ENCODE measurements at places on chromosomes 13 and 19.

GRCh38 chr19:45629704-45630103, 9.5 kb downstream of the EML2 start:
- no peak for DNase-seq

- DNase-seq: no peak
Observed at GRCh38 chr13:41502673-41503072, 45.3 kb downstream of the RGCC start.

DNA sequence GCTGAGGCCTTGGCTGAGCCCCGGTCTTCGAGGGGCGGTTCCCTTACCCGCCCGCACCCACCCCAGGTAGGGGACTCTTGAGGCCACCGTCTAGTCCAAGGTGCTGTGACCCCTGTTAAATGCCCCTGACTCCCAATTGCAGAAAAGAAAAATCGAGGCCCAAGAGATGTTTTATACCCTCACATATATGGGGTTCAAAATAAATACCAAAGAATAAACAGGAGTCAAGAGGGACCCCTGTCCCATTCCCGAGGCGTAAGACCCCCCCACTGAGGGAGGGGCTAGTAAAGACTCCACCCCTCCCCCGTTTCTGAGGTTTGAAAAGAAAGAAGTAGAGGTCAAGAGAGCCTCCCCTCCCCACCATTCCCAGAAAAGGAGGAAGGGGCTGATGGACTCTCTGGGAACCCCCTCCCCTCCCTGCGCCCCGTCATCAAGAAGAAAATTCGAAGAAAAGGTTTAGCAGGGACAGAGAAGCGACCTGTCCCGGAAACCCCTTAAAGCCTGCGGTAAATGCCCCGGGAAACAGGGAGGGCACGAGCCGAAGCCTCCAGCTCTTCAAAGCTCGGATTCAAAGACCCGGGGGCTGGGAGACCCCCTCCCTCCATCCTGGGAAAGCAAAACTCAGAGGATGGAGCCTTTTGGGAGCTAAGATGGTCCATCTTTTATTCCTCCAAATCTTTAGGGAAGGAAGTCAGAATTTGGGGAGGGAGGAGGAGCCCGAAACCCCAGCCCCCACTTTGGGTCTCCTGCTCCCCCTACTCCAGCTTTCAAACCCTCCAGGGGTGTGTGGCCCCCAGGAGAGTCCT, 755 bp upstream of the RAB3A start:
- no peak for DNase-seq

DNA sequence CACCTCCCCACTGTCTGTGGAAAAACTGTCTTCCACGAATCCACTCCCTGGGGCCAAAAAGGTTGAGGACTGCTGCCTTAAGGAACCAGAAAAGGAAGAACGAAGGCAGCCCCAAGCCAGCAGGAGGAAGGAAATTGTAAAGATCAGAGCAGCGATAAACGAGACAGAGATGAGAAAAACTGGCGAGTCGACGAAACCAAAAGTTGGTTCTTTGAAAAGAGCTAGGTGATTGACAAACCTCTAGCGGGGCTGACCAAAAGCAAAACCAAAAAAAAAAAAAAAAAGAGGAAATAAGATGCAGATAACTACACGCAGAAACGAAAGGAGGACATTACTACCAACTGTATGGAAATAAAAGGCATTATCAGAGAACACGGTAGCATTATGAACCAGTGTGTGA, 76.9 kb downstream of the GADD45B start:
- no peak for DNase-seq

DNA sequence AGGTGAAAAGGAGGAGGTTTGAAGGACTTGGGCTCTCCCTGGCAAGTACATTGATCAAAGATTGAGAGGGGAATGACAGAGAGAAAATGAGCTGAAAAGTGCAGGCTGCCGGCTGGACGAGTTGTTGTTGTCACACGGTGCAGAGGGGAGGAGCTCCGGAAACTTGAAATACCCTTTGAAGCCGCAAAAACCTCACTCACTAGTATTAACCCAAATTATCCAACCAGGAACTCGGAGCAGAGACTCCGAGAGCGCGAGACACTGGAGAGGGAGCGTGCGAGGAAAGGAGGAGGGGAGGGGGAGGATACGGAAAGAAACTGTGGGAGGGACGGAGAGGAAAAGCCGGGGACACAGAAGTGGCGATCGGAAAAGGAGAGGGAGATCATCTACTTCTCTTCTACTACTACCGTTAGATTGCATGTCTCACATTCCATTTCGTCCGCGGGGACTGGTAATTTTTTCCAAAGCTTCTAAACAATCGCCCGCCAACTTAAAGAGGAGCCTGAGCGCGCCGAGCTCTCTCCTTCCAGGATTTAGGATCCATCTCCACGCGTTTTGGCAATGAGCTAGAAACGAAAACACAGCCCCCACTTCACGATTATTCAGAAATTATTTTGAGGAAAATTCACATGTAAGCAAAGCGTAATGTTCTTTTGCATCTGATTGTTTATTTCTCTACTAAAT, at the start of gene DACH1:
DACH1 (minus strand) TSS at position 74 of the 684 bp plus-strand sequence.
- peak; percentile 35 for DNase-seq

DNA sequence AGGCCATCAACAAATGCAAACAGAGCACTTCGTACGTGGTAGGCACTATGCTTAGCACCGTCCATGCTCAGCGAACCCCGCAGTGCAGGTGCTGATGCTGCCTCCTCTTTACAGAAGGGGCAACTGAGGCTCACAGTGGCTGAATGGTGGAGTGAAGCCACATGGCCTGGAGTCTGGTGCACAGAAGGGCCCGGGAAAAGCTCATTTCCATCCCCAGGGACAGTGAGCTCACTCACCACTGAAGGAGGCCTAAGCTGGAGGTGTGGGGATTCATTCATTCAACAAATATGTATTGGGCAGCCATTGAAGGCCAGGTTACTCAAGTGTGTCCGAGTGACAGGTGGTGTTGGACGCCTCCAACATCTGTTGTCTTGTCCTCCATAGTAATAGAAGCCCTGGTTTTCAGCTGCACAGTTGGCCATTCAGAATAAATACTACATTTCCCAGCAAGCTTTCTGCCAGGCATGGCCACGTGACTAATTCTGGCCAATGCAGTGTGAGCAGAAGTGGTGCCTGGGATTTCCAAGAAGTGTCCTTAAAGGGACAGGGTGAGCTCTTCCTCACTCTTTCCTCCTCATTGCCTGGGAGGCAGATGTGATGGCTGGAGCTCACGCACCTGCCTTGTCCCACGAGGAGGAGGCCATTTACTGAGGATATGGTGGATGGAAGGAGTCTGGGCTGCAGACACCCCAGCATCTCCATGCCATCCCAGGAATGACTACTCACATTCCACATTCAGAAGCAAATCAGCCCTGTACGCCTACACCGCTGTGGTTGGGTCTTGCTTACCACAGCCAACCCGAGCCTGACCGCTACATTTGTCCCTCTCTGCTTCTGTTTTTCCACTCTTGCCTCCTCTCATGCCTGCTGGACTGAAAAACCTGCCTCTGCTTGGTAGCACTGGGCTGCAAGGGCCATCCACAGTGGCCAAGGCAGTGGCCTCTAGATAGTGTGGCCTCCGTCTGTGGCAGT, 2.3 kb upstream of the ZNRF4 start:
- DNase-seq: no peak

- DNase-seq: no peak
Observed at GRCh38 chr13:68745502-68745901, 1362.1 kb upstream of the ATXN8OS start.

GRCh38 chr13:59450229-59450628, 713.5 kb downstream of the DIAPH3 start:
- DNase-seq: no peak

DNA sequence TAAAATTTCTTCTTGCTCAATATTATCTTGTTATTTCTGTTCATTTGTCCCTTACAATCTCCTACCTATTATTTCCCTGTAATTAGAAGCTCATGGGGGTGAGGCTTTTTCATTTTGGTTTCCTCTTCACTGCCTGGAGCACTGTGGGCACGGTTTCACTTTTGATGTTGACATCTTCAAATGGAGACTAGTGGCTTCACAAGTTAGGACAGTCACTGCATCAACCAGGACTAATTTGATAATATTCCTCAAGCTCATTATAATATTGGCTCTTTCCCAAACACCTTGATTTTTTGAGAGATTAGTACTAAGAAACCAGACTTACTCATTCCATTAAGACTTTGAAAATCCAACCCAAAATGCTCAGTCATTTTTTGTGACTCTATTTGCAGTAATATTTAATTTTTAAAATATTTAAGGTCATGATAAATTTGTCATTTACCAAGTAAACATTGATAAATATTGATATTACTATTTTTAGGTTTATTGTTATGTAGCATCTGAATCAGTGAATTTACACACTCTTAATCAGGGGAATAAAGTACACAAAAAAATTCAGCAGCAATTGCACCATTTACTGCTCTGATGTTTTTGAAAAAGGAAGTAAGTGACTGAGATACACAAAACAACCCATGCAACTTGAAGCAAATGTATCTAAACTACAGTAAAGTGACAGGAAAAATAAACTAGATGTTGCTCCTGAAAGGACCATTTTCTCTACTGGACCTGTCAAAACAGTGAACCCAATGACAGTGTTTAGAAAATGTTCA, 28.8 kb upstream of the RCBTB2 start:
- no peak for DNase-seq

DNA sequence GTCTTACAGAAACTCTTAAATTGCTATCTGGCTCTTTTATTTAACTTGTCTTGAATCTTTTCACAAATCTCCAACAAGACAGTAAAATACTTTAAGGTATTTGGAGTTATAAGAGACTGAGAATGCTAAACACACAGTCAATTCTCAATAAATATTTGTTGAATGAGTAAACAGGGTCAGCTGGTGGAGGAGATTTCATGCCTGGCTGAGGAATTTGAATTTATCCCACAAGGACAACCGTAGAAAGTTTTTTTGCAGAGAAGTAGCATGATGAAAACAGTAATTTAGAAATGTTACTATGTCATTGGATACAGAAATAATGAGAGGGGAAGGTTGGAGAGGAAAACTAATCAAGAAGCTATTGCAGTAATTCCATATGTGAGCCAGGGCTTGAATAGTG, 1223.7 kb downstream of the PCDH17 start:
- DNase-seq: no peak

- DNase-seq: peak; percentile 69
Observed at GRCh38 chr13:74710006-74710405, 575.8 kb upstream of the KLF12 start.

GRCh38 chr13:30577401-30577852, 40.3 kb upstream of the USPL1 start:
- DNase-seq: peak; percentile 60

GRCh38 chr13:85223883-85224656, 575.1 kb downstream of the SLITRK6 start:
- peak; percentile 30 for DNase-seq

DNA sequence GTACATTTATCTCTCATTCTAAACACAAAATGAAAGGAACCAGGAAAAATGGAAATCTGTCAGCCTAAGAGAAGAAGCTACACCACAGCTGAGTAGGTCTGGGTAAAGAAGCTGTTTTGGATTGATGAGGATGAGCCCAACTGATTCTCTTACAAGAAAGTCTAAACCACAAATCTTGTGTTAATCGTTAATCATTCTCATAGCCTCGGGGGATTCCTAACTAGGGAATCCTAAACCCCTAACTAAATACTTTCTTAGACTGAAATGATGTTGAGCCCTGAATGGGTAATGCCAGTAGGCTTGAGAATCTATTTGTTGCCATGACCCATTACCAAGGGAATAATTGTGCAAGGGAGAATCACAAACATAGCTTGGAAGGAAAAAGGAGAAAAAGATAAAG, 327.5 kb upstream of the SPRY2 start:
- peak; percentile 45 for DNase-seq

GRCh38 chr13:110705356-110705825, 525 bp downstream of the CARS2 start:
- DNase-seq: no peak

DNA sequence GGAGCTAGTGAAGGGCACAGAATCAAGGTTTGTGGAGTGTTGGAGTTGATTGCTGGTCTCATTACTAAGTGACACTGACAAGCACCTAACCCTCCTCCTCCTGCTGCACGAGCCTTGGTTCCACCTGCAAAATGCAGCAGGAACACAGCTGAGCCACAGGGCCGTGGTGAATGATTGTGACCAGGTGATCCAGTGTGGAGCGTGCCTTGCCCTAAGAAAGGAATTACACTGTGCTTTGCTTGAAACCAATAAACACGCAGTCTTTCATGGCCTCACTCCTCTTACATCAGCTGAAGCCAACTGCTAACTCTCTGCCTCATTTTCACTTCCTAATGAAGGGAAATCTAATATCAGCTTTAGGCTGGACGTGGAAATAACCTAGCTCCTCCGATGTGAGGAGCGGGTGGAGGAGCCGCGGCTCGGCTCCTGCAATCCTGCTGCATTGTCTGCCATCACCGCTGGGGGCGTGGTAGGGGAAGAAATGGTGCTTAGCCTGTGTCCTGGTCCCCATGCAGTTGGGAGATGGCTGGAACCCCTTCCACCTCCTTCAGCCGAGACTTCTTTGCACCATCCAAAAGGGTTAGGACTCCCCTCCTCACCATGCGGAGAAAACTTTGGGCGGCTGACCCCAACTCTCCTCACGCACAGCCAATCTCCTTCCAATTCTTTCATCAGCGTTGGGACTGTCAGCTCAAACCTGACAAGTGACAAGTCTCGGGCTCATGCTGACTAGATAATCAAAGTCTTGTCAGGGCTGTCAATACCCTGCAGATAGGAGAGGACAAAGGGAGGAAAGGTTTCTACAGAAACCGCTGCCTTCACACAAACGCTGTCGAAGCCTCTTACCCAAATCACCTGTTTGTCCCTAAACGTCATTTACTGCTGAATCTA, 427.9 kb downstream of the ZNF536 start:
- no peak for DNase-seq

DNA sequence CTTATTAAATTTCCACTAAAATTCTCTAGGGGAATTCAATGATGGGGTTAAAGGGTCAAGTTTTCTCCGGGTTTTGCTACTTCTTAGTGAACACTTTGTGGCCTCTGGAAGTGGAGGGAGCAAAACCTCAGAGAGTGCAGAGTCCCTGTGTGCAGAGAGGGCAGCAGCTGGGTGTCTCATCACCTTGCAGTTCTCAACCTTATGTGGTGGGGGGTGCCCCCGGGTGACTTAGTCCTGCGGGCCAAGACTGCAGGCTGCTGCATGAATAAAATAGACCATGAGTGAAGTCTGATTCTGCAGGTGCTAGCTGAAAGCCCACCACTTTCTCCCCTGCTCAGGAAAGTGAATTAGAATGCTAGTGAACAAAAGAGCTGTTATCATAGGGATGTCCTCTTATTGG, 191.6 kb downstream of the DLEU7 start:
- no peak for DNase-seq

DNA sequence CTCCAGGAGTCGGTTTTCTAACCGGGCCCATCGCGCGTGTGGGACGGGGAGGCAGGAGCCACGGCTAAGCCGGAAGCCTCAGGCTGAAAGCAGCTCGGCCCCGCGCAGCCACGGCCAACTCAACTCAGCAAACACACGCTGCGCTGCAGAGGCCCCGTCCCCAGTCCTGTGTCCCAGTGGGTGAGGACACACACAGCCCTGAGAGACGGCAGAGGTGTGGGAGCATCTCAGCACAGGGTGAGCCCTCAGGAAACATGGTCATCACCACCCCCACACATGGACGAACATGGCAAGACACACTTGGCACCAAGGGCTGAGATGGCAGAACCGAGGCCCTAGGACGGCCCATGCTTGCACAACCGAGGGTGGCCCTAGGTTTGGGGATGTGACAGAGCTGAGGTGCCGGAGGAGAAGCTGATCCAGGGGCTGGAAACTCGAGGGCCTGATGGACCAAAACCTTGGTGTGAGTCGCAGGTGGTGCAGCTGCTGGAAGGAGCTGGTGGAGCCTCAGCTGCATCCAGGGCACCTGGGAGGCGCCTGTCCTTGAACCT, 29.0 kb upstream of the C13orf46 start:
- no peak for DNase-seq

Measured in fibroblast of gingiva (primary cell).